NCI-H1092 (cell line): ENCODE measurements at places on chromosomes 7 and 10.

DNA sequence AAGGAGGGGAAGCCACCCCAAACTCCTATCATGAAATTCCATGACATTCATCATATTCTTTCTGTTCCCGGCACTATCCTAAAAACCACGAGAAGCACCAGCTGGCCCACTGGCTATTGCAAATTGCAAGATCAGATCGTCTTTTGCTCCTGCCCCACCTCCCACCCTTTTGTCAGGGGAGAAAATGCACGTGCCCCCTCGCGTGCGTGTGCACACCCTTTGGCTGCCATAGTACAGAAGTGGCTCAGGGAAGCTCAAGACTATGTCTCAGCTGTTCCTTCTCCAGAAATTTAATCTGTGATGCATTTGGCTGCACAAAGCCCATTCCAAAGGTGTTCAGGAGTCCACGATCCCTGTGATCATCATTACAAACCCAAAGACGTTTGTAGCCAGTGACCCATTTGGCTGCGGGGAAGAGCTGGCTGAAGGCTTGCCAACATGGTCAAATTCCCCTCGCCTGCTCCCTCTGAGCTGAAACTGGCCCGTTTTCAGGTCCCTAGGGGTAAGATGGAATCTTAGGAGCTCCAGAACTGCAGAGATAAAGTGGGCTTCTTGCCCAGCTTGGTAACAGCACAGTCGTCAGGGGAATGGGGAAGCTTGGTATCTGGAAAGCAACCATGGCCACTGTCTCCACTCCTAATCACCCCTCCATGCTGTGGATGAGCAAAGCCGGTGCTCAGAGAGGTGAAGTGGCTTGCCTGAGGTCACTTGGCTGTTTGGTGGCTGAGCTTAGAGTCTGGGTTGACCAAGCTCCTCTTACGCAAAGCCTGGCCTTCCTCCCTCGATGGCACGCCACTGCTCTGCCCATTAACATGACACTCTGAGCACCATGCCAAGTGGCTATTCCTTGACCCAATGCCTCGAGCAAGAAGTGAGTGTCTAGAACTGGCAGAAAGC, 155.4 kb downstream of the NEURL1 start:
- no peak for DNase-seq

- no peak for DNase-seq
Measured at GRCh38 chr7:120838281-120838682, 19.7 kb downstream of the TSPAN12 start.

GRCh38 chr7:90256778-90257177, 11.8 kb downstream of the CFAP69 start:
- no peak for DNase-seq

DNA sequence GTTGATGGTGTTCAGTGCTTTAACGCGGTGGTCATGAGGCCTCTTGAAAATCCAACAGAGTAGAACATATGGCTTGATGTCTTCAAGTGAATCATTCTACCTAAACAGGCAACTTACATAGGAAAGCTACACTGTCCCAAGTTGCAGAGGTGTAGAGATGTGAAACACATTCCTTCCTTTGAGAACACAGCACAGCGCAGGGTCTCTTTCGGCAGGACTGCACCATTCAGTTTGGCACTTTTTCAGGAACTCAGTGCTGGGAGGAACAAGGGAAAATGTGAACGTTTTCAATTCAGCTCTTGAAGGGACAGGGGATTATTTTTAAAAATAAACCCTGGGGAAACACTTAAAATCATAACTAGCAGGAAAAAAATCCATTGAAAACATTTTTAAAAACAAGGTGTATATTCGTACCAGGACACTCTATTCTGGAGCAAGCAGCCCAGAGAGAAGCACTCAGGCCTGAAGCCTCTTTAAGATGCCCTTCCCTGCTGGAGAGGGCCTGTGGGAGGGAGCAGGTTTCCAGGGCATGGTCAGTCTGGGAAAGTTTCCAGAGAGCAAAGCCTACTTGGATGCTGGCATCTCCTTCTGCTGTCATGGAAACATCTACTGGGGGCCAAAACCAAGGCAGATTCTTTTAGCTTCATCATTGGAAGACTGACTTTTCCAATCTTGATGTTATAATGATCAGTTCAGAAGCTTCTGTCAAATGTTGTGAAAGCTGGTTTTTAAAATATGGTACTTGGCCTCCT, 60.4 kb upstream of the NPVF start:
- DNase-seq = no peak

- no peak for DNase-seq
Measured at GRCh38 chr7:28211006-28211405, 30.4 kb upstream of the JAZF1 start.

- no peak for DNase-seq
Measured at GRCh38 chr7:31791881-31792280, 104.9 kb downstream of the PPP1R17 start.

- DNase-seq = no peak
Measured at GRCh38 chr7:55130395-55131141, 111.8 kb downstream of the EGFR start.

- peak; percentile 28 for DNase-seq
Measured at GRCh38 chr7:1555046-1555812, 776 bp downstream of the TMEM184A start.

DNA sequence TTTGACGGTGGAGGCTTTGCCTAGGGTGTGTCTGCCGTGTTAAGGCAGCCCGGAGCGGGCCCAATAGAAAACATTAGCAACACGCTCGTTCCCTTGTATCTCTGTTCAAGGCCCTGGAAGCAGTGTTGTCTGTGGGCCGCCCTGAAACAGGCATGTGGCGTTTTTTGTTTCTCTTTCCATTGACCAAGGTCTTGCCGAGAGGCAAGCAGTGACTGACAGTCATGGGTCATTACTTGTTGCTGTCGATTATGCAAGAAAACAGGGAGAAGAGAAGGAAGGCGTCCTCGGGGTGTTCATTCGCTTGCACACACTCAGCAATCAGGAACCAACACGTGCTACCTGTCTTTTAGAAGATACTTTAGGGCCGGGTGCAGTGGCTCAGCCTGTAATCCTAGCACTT, 92.5 kb downstream of the EZH2 start:
- no peak for DNase-seq

GRCh38 chr7:72465521-72465920, 53.4 kb upstream of the CALN1 start:
- no peak for DNase-seq

DNA sequence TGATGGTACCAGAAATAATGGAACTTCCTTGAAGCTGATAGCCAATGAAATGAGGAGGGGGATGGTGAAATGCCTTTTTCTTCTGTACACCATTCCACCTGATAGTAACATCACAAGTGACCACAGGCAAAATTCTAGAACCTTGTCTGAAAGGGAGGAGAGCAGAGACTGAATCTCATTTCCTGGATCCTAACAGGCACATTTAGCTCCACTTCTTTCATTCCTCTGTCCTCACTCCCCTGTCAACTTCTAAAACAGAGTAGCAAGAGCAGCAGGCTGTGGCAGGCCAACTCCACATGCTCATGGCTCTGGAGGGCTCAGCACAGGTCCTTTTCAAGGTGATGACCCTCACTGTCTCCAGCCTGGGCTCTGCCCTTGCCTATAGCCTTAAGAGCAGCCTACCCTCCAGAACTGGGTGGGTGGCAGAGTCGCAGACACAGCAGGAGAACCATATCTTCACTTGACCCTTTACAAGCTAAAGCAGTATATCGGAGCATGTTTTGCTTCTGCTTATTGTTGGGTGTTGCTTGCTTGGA, at the start of gene LRRC18:
LRRC18 (minus strand) TSS at position 51 of the 536 bp plus-strand sequence. CDS start 25,685 bp downstream, outside the sequence.
- DNase-seq = no peak

GRCh38 chr7:50748472-50748871, 34.2 kb downstream of the GRB10 start:
- DNase-seq = no peak

- DNase-seq = no peak
Measured at GRCh38 chr7:18995270-18995671, 122.2 kb downstream of the TWIST1 start.

- no peak for DNase-seq
Measured at GRCh38 chr7:97732565-97733275, 834 bp downstream of the TAC1 start.

DNA sequence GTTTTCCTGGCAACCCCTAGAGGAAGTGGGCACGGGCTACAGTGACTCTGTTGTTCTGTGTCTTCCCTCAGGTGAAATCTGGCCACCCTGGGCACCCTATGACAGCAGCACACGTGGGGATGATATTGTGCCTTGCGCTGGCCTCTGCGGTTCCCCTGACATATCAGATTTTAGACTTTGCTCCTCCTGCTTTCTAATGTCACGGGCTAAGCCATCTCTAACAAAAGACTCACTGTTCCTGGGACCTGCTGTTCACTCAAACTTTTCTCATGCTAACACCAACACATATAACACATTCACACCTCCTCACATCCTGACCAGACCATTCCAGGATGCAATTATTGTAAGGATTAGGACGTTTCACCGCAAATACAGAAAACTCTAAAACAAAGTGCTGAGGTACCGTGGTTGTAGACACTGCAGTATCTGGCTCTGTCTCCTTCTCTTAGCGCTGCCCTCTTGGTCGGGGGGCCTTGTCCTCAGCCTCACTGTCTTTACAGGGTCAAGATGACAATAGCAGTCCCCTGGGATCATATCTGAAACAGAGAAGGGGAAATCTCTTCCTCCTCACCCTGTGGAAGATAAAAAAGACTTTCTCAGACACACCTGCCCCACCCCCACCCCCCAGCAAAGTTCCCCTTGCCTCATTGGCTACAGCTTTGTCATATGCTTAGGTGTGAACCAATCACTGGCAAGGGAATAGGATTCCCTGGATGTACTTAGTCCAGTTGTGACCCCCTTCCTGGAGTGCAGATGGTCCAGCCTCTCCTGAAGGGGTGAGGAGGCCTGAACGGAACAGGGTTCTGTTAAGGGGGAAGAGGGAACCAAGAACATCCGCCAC, 14.1 kb downstream of the CHN2 start:
- DNase-seq = no peak

- DNase-seq = no peak
Measured at GRCh38 chr10:19891429-19891828, 75.2 kb downstream of the PLXDC2 start.

DNA sequence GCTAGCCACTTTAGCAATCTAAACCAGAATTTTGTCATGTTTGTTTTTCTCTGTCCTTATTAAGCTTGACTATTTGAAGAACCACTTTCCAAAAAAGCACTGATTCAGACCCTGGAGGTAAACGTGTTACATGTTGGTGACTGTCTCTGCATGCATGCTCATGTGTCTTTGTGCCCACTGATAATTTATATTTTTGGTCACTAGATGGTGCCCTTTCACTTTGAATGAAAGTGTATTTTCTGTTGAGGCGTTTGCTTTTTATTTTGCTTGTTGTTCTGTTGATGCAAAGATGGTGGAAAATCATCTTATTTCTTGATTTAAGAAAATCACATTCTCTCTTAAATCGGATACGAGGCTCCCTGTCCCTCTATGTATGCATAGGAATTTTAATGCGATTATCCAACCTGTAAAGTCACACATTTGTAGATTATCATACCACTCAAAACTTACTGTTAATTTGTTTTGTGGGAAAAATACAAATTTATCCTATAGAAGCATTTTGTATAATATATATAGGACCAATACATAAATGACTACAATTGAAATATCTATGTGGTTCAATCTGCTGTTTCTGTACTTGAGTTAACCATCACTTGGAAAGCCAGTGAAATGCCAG, 269.3 kb downstream of the BICC1 start:
- peak; percentile 21 for DNase-seq

DNA sequence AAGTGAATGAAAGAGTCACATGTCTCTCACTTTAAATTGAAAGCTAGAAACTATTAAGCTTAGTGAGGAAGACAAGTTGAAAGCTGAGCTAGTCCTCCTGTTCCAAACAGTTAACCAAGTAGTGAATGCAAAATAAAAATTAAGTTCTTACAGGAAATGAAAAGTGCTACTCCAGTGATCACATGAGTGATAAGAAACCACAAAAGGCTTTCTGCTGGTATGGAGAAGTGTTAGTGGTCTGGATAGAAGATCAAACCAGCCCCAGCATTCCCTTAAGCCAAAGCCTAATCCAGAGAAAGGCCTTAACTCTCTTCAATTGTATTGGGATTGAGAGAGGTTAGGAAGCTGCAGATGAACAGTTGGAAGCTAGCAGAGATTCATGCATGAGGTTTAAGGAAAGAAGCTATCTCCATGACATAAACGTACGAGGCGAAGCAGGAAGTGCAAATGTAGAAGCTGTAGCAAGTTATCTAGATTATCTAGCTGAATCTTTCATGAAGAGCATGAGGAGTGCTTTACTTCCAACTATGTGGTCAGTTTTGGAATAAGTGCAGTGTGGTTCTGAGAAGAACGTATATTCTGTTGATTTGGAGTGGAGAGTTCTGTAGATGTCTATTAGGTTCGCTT, 261.6 kb downstream of the MDFIC start:
- no peak for DNase-seq

DNA sequence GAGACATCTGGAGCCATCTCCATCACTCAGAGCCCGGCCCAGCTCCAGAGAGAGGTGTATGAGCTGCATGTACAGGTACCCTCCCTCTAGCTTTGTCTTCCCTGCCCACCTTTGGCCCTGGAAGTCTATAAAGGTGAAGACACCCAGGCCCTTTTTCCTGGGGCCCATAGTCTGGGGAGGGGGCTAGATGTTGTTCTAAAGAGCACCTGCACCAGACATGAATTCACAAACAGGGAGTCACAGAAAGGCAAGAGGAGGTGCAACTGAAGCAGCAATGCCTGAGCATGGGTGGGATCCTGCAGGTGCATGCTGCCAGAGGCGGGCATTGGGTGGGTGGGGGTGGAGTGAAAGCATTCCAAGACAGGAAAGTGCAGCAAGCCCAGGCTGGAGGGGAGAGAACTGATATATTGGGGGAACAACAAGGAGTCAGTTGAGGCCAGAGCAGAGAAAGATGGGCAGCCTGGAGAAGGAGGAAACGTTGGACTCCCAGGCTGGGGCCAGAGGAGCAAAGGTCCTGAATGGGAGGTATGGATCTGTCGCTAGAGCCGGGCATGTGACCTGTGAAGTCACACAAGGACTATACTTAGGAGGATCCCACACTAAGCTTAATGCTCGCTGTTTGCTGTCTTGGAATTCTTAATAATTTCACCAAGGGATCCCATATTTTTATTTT, 11.7 kb downstream of the CDHR1 start:
- DNase-seq = no peak

GRCh38 chr7:126211875-126212274, 1040.9 kb downstream of the GRM8 start:
- no peak for DNase-seq

DNA sequence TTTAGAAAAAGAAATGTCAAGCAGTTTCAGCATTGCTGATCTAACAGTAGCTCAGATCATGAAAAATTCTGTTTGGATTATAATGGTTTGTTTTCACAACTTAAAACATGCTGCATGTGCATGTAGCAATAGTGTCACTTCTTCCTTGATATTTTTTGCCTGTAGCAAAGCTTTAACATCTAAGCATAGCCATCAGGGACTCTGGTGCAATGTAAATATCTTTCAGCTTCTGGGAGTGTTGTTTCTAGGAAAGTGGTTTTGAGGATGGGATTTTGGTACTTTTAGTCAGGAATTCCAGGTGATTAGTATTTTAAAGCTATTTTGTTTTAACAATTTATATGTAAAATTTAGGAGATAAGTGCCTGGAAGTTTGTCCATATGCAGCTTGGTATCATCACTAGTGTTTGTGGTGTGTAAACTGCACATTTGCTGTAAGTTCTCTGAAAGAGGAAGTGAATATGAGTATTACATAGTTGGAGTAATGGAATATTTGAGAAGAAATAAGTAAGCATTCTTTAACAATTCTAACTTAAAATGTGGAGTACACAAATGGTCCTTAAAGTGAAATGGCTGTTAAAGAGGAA, 1.9 kb downstream of the RSBN1L start:
- no peak for DNase-seq

GRCh38 chr10:71912431-71912830, 51.8 kb upstream of the CHST3 start:
- no peak for DNase-seq

GRCh38 chr7:45663167-45663921, 89.2 kb downstream of the ADCY1 start:
- no peak for DNase-seq

- no peak for DNase-seq
Measured at GRCh38 chr10:80164596-80164995, 32.1 kb downstream of the PLAC9 start.
